CD4-positive, alpha-beta T cell treated with Interleukin-2 at 100 ng/mL for 4 hours (primary cell): ENCODE measurements at places on chromosomes 3 and 15.
A peak's percentile ranks its signal among the peaks of the same experiment; 100 is the strongest.

- DNase-seq: no peak
Observed at GRCh38 chr3:45547764-45548680, 46.5 kb upstream of the LIMD1 start.

DNA sequence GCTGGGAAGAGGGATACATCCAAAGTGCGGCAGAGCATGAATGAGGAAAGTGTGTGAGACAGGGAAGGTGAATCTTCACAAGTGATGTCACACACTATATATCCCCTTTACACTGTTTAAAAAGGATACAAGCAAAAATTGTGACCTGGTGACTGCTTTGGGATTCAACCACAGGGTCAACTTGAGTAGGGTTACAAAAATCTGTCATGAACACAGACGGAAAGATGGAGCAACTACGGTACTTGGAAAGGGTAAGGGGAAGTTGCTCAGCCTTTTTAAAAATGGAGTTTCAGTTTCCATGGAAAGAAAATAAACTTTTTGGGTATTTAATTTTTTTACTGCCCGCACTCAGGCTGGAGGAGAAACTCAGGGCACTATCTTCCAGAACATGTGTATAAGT is 60.3 kb downstream of the B3GNT5 start:
- no peak for DNase-seq

DNA sequence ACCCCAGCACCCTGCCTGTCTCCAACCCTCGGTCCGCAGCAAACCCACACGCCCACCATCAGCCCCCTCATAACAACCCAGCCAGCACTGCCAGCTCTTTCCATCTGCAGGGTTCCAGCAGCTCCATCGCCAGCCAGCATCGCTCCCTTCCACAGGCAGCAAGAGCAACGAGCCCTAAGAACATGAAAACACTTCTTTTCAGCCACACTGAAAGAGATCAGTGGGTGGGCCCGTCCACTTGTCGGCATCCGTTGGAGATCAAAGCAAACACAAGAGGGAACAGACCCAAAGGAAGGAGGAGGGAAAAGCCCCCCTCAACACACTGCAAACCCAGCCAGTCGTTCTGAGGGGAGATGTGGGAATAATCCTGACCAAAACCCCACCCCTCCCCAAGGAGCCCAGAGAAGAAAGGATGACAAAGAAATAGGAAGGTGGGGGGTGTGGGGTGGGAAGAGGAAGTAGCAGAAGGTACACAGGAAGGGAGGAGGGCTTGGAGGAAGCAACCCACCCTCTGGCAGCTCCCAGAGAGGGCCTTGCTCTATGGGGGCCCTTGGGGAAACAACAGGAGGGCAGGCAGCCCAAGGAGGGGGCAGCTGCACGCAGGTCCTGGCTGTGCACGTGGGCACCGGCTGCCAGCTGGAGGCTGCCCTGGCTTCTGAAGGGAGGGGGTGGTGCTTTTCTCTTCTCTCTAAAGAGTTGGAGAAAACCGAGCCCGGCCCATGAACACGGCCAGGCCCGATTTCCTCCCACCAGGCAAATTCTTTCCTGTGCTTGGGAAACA is 473.6 kb upstream of the PROK2 start:
- no peak for DNase-seq

GRCh38 chr3:157351981-157352380 is 84.7 kb upstream of the PTX3 start:
- DNase-seq: no peak

DNA sequence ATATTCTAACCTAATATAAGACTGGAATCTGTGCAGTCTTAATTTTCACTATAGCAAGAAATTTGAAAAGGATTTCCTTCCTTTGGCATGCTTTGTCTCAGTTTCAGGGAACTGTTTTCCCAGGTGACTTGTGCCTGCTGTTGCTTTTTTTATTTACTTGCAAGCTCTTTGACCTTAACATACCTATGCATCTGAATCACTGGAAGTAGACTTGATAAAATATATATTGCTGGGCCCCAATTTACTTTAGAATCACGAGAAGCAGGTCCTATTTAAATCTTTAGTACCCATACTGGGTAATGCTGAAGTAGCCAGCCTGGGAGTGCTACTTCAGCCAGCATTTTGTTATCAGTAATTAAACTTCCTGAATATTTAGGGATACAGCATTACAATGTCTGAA is 257.9 kb upstream of the ALCAM start:
- no peak for DNase-seq

DNA sequence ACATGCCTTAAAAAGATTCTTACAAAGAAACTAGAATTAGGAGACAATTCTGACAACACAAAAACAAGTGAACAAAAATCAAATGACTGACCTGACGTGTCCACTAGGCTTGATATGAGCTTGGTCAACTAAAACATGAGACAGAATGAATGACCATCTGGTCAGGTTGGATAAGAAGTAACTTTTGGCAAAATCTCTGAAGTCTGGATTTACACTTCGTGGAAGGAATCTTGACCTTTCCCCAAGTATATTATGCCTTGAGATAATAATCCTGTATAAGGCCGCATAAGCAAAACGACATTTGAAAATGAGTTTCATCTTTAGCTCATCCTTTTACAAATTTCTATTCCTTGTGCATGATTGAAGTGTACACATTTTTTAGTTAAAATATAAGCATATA is 1.1 kb upstream of the TF start:
- DNase-seq: no peak

- DNase-seq: no peak
Observed at GRCh38 chr3:42010530-42010929, 48.6 kb upstream of the ULK4 start.

DNA sequence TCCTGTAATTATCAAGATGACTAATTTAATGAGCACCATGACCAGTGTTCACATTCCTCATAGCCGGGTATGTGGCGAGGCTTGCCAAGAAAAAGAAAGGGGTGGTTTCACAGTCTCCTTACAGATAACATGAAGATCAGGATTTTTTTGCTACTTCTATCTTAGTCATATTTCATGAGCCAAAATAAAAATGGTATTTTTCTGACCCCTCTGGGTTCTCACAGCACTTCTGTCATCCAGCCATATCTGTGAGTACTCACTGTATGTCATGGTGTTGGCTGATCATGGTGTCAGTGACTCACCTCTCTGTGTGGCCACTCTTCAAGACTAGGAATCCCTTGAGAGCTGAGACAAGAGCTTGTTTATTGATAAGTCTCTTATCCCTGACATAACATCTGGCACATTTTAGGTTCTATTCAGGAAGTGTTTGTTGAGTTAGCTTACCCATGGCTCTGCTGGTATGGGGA is 130.5 kb upstream of the LMCD1 start:
- no peak for DNase-seq

DNA sequence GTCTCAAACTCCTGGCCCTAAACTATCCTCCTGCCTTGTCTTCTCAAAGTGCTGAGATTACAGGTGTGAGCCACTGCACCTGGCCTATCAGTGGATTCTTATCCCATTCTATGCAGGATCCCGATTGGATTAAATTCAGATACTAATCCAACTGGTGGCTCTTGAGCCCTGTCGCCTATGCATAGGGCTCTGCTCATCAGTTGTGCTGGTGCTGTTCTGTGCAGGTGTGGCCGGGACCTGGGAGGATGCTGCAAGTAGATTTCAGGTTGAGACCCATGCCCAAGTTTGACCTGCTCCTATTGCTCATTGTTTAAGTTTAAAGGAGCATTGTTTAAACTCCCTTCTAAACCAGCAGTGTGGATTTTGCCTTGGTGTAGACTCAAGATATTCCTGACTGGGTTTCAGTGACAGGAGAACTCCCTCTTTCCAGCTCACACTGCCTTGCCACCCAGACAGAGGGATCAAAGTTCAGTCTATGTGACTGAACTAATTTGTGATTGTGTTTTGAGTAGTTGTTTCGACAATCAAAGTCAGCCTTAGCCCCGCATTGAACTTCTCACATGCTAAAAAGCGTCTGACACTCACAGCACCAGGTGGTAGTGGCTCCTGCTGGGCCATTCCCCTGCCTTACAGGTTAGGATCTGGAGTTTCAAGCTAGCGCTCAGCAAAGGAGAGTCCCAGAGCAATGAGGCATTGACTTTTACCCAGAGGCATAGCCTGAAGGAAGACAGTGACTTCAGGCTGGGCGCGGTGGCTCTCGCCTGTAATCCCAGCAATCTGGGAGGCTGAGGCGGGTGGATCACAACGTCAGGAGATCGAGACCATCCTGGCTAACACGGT is 45.0 kb upstream of the PIK3CB start:
- DNase-seq: no peak

DNA sequence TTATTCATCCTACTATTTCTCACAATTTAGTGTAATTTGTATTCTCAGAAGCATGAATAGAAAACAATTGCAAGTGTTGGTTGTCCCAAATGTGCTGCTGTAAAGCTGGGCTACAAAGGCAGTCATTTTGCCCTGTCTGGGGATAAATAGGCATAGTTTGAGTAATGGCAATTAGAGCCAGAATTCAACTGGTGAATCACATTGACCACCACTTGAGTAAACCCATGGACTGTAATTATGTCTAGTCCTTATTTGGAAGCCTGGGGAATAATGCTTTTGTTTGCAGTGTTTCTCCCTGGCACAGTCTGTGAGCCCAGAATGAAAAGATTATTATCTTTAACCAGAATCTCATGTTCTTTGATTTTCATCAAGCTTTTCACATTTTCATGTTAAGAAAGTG is 30.5 kb upstream of the CHL1 start:
- DNase-seq: no peak

DNA sequence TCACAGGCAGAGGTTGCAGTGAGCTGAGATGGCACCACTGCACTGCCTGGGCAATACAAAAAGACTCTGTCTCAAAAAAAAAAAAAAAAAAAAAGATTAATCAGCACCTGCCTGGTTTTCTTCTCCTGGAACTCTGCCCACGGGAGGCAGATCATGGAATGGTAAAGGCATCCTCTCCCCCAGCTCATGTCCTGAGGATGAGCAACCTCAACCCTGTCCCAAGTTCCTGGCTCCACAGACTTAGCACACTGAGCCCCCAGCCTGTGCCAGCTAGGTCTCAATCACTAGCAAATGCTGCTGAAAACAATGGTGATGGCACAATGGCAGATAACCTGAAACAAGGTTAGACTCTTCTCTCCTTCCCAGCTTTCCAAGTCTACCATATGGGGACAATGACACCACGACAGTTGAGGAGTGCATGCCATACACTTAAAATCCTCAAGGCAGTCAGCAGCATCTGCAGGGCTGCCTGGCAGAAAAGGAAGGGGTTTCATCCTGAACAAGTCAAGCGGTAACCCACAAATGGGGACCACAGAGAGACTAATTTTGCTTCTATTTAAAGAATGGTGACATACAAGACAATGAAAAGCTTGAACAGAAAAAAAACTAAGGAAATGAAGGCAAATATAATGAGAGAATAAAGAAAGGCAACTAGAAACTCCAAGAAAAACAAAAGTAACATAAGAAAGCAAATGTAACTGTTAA is 4.8 kb downstream of the CLN6 start:
- DNase-seq: no peak

DNA sequence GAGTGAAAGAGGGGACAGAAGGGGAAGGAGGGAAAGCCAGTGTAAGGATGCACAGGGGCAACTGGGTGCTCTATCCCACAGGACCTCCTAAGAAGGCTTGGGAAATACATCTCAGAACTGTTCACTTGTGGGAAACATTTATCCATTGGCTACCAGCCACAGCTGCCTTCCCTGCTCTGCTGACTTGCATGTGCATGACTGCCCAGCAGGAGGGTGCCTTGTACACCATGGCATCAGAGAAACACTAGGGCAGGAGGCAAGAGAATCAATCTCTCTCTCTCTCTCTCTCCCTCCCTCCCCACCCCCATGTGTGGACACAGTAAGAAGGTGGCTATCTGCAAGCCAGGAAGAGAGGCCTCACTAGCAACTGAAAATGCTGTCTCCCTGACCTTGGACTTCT is 62.9 kb upstream of the ZBTB38 start:
- no peak for DNase-seq

DNA sequence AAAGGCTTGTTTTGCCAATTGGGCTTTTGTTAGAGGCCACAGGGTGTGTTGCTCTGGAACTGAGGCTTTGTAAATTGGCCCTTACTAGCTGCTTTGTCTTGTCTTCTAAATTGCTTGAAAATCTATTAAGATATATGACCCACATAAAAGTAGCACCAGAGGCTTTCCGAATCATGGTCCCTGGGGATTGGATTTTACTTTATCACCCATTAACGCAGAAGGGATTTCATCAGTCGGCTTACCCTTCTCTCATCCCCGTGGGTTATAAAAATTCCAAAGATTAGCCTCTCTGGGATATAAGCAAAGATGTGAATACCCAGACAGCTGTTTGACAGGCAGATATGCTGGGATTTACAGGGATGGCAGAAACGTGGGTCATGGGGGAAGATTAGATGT is 98.3 kb upstream of the CHL1 start:
- no peak for DNase-seq

DNA sequence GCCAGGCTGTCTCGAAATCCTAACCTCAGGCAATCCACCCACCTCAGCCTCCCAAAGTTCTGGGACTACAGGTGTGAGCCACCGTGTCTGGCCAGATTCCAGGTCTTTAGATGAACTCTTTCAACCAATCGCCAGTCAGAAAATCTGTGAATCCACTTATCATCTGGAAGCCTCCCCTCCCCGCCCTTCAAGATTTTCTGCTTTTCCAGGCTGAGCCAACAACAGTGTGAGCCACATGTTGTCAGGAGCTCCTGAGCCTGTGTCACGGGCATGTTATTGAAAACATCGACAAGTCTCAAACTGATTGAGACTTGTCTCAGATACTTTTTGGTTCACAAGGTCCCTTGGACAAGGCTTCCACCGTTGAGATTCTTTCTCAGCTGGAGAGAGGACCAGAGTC is 52.0 kb upstream of the TRPM1 start:
- DNase-seq: no peak

DNA sequence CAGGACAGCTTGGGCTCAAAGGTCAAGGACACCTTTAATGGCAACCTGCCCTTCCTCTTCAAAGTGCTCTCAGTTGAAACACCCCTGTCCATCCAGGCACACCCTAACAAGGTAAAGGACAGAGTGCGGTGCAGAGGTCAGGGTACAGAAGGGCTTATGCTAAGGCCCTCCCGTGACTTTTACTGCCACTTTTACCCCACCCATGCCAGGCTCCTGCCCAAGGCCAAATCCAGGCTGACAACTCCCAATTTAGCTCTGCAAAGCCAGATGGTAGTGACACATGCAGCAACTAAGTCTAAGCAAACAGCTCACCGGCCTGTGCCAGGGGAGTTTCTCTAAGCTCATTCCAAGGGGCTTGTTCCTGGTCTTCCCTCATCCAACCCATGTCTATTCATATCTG is 1.6 kb downstream of the MPI start:
- DNase-seq: no peak

- DNase-seq: no peak
Observed at GRCh38 chr3:170777564-170777926, 92.5 kb downstream of the RPL22L1 start.

- DNase-seq: peak; percentile 65
Observed at GRCh38 chr3:72738752-72739530, 109.3 kb downstream of the SHQ1 start.
